Fibroblast of the aortic adventitia (primary cell): ENCODE measurements at places on chromosomes 5 and 9. TPM values are rescaled to one million over a fixed set of nuclear protein-coding genes. Genes with fewer than 3 reads are reported as not detected.

- no peak for DNase-seq
These were observed 323.9 kb downstream of the TMEM161B start for GRCh38 chr5:87944553-87945285.

TMEFF1 gene
- total RNA-seq = 0.49 and 1.3 TPM in 2 replicates

GRCh38 chr9:25412646-25413045, 265.6 kb downstream of the TUSC1 start:
- DNase-seq = no peak

DNA sequence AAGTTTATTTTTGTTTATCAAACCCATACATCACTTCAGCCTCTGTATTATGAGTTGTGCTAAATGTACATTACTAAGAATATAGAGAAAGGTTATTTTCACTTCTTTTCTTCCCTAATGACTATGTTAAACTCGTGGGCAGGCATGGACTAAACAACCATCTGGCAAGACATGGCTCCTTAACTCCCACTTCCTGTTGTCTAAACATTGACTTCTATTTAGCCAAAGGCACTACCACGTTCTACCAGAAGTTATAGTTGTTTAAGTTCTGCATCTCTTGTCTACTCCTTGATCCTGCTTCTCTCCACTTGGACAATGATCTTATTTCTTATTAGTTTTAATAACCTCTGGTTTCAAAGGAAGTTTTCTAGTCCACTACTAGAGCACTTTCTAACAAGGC, 136.1 kb downstream of the MACIR start:
- no peak for DNase-seq

GRIA1 gene
- total RNA-seq = 1.2 TPM in 1 of 2 replicates, not detected in the other

DNA sequence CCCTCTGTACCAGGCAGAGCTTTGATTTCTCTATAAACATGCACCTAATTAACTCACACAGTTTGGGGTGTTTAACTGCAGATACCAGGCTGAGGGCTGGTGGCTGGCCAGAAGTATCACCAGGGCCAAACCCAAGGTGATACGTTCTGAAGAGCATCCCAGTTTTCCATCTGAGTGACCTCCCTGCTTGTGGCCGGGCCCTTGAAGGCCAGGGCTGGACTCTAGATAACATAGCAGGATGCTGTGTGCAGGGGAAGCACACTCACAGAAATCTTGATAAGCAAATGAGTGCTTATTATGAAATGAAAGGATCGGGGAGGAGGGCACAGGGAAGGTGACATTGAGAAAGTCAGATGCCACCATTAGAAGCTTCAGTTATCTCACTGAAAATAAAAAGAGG, 582.4 kb downstream of the BRINP1 start:
- no peak for DNase-seq
